ENCODE measurements at places on chromosomes 1 and 21. TPM values are rescaled to one million over a fixed set of nuclear protein-coding genes. Genes with fewer than 3 reads are reported as not detected.
A peak's percentile ranks its signal among the peaks of the same experiment; 100 is the strongest.

Gene RIIAD1
- not detected for polyA plus RNA-seq

Gene AMY1B
- polyA plus RNA-seq = not detected

Gene GSTM5
- polyA plus RNA-seq = 4.2 TPM

Gene KRTAP13-2
- not detected for polyA plus RNA-seq

Gene PEF1
- polyA plus RNA-seq = 60.8 TPM

Gene RAVER2
- polyA plus RNA-seq = 2.0 TPM

Gene ATP1A4
- 2.3 TPM for polyA plus RNA-seq

Gene VWA5B1
- polyA plus RNA-seq = not detected

Gene OR10T2
- polyA plus RNA-seq = not detected

Gene VANGL2
- polyA plus RNA-seq = 0.65 TPM

DNA sequence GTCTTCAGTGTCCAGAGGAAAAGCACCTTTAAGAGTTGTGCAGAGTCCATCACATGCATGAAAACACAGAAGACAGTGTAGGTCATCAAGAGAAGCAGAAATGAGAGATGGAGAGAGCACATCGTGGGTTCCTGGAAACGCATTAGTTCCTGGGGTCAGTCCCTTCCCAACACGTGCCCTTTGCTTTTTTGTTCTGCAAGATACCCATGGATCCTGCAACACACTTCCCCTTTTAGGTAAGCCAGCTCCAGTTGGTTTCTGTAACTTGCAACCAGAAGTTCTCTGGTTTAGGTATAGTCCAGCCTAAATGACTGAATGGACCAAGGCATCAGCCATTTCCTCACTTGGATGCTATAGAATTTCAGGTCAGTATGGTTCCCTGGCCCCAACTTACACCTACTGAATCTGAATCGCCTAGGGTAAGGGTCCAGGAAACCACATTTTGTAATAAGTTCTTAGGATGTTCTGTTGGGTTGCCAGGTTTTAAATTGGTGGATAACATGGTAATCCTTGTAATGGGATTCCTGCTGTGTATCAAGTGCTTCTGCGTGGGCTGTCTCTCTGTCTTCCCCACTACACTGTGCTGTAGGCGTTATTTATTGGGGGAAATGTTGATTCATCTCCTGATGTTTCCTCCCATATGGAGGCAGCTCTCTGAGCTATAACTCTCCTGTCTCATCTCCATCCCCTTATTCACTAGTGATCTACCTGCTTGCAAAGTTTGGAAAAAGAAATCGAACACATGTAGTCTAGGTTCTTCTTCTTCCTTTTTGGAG, 230.6 kb downstream of the TNR start:
- no peak for DNase-seq

DNA sequence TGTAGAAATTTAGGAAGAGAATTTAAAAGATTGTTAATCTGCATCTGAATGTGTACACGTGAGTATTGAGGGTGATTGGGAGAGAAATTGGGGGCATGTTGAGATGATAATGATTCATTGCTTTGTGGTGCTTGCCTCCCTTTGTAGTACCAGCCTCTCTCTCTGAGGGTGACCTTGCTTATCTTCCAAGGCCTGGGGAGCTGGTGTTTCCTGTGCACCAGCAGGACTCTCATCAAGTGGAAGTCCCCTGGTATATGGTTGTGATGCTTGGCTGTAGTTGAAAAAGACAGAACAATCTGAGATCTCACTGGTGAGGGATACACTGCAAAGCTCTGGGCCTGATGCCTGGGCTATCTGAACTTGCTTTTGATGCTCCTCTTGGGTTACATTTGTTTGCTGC, 4.0 kb downstream of the TCHHL1 start:
- no peak for DNase-seq

GRCh38 chr1:237309595-237310118, 267.7 kb downstream of the RYR2 start:
- DNase-seq = no peak

- no peak for DNase-seq
Measured at GRCh38 chr1:220370041-220370700, 97.9 kb upstream of the RAB3GAP2 start.

DNA sequence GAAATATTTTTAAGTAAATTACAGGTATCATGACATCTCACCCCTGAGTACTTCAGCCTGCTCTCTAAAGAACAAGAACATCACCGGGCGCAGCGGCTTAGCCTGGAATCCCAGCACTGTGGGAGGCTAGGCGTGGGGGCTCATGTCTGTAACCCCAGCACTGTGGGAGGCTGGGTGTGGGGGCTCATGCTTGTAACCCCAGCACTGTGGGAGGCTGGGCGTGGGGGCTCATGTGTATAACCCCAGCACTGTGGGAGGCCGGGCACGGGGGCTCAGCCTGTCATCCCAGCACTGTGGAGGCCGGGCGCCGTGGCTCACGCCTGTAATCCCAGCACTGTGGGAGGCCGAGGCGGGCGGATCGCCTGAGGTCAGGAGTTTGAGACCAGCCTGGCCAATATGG, 7.7 kb upstream of the CDK11B start:
- DNase-seq = peak; percentile 58

DNA sequence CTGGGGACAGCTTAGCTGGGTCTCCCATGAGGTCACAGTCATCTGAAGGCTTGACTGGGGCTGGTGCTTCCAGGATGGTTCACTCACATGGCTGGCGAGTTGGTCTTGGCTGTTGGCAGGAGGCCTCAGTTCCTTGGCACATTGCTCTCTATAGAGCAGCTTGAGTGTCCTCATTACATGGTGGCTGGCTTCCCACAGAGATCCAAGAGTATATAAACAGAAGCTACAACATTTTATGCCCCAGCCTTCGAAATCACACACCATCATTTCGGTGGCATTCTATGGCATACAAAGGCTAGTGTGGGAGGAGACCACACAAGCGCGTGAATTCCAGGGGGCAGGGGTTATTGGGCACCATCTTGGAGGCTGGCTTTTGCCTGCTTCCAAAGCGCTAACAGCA, 63.0 kb downstream of the ALPL start:
- no peak for DNase-seq

GRCh38 chr1:15948595-15949452, 27.1 kb downstream of the ZBTB17 start:
- no peak for DNase-seq

DNA sequence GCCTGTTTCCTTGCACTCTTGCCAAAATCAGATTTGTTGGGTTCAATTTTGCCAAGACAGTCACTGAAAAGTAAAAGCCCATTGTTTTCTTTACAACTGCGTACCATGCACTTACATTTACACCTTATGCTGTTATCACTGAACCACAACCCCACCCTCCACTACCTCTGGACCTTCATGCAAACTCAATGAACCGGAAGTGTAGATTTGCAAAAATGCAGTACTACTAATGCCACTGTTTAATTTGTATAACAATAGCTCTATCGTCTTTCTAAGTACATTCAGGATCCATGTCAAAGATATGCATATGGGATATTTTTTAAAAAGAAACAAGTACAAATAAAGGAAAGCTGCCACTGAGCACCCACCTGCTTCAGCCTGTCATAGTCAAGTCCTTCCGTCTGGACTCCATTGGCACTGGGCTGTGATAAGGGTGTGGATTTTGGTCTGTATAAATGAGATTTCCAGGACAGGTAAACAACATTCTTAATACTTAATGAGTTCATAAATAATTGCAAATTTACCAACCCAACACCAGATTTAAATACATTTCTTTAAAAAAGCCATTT, 72.9 kb upstream of the LBR start:
- DNase-seq = no peak

GRCh38 chr1:225987491-225988316, 11.4 kb downstream of the SDE2 start:
- DNase-seq = no peak

DNA sequence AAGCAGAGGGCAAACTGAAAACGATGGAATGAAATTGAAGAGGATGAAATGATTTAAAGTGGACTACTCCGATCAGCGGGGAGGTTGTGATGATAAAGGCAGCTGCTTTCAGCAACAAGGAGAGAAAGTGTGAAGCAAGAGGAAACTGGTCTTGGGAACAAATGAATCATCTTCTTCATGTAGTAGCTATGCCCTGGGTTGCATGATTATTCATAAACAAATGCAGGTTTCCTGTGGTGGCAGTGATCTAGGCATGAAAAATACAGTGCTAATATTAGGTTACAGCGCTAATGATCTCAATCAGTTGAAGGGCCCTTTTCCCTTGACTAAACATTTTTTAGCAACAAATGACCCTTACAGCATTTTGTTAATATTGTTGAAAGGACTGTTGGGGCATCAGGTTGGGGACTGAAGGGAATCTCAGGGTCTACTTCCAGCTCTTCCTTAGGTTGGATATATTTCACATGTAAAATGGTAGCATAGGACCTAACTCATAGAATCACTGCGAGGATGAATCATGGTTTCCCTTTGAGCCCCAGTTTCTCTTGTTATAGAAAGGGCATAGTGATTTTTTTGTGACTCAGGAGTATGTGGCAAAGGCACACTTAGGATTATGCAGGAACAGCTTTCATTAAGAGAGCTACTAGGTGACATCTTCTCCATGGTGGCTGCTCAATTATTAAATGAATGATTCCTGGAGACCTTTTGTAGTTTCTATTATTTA, 1.9 kb upstream of the ZFYVE9 start:
- DNase-seq = no peak

GRCh38 chr1:152367436-152367835, 7.6 kb upstream of the FLG2 start:
- DNase-seq = no peak

- no peak for DNase-seq
Measured at GRCh38 chr1:159992161-159992560, 38.1 kb upstream of the SLAMF9 start.

DNA sequence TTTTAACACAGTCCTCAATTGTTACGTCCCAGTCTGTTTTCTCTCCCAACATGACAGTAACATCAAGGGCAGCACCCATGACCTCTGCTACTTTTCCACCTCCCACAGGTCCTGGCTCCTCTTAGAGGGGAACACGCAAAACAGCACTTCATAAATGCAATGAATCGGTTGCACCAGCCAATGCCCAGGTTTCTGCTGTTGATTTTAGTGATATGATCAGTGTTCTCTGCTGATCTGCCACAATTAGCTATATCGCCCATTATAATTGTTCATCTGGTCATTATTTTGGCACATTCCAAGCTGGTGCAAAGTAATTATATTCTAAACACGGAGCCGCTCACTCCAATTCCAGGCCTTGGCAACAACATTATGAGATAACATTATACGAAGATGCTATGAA, 184.5 kb downstream of the KCNH1 start:
- no peak for DNase-seq

DNA sequence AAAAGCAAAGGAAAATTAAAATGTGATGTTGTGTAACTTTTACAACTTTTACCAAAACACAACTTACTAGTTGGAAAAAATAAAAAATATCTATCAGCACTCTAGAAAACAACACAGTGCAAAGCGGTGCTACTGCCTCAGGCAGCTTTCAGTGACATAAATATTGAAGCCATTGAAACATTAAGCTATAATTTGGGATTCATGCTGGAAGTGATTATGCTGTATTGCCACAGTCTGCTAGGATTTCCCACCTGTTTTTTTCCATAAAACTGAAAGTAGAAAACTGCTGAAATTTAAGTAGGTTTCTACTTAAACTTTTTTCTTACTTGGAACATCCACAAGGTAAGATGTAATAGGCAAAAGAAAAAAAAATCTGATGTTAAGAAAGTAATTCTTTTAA, 674.4 kb downstream of the KCNT2 start:
- no peak for DNase-seq

DNA sequence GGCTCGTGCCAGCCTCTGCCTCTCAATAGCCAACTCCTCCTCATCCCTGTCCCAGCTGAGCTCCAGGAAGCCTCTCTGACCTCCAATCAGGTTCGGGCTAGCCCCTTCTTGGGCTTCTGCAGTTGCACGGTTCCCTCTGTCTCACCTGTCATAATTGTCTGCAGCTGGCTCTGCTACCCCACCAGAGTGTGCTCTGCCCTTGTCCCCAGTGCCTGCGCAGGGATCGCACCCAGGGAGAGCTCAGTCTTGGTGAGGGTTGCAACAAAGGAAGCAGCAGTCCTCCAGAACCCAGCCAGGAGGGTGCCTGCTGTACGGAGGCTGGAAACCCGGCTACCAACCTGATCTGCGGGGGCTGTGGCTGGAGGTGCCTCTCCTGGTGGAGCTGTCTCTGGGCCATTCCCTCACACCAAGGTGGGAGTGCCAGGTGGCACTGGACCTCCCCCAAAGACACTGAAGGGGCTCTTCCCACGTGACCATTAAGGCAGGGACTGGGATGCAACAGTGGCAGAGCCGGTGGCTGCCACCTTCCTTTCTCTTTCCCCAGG, 63.5 kb upstream of the DMRTB1 start:
- peak; percentile 41 for DNase-seq

DNA sequence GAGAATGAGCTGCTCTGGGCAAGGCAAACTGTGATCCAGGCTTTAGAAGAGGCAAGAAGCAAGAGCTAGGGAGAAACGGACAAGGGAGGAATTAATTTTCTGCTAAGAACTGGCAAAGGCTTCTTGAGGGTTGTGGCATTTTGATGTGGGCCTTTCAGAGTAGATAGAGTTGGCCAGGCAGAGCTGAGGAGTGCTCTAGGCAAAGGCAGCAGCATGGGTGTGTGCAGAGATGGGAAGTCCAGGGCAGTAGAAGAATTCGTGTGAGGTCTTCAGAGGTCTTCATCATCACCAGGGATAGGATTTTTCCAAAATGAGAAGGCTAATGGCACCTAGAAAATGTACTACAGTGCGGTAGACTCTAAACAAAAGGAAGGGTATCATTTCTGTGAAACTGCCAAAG, 237.8 kb downstream of the LTN1 start:
- no peak for DNase-seq

- DNase-seq = no peak
Measured at GRCh38 chr1:2115008-2115641, 64.9 kb downstream of the PRKCZ start.

- DNase-seq = no peak
Measured at GRCh38 chr1:165444897-165445370, at the start of gene RXRG. TSS of gene RXRG (minus strand) at chr1:165445126. CDS start at chr1:165444893, 233 bp downstream.

Data from spleen (tissue), 13 donors.